ENCODE measurements at places on chromosomes 7 and 10.

GRCh38 chr7:112874909-112875308, 84.7 kb upstream of the TMEM168 start:
- no peak for DNase-seq

GRCh38 chr10:36017137-36017536, 375.0 kb upstream of the FZD8 start:
- no peak for DNase-seq

DNA sequence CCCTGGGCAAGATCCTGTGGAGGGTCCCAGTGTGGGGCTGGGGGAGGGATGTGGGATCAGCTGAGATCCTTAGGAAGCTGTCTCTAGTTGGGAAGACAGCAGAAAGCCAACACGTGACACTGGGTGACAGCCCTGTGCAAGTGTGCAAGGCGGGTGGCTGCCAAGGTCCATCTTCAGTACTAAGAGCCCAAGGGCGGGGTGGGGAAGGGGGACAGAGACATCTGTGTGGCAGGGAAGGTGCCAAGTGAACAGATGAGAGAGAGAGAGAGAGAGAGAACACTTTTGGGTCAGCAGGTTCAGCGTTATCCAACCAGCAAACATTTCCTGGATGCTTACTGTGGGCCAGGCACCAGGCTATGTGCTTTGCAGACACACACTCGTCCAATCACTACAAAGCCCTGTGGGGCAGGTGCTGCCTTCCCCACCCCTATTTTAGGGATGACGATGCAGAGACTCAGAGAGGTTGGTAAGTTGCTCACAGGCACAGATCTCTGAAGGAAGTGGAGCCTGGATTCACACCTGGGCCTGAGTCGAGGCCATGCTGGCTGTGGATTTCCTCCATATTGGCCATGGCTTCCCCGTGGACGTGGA, 135.7 kb downstream of the GRK5 start:
- no peak for DNase-seq

DNA sequence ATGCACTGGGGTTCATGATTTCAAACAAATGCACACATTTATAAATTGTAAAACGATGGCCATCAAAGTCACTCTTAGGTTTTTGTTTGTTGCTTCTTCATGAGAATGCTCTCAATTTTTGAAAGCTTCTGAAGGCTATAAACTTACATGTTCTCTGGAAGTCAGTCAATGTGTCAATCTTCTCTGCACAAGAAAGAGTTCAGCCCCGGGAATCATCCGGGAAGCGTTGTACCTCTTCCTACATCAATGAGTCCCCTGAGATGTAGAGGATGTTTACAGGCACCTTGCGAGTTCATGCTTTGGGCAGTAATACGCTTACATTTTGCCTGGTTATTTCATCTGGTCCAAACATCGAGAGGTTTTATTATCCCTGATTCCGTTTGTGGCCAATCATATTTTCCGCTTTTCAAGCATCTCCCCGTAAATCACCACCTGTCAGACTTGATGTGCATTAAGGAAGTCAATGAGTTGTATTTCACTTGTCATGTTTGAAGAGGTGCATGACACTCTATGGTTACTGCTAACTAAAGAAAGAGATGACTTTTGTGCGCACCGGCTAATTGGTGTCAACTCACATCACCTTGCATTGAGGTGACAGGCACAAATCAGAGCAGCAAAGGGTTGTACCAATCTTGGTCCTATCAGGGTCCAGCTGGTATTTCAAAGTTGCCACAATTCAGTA, 750.7 kb downstream of the SORCS3 start:
- DNase-seq: no peak

DNA sequence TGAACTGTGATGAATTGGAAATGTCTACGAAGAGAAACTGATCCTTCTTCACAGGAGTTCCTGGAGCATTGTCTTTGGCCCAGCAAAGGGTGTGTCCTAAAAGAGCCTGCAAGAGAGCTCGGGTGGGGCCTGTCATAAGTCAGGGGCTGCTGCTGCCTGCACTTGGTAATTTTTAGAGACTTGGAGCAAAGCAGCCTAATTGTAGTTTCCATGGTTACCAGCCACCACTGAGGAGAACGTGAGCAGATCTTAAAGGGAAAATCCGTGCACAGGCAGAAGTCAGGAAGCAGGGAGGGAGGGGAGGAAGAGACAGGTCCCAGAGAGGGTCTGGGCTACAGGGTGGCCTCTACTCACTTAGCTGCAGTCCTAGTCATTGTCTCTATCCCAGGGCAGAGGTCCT, 463.6 kb downstream of the PLXNA4 start:
- DNase-seq: no peak

GRCh38 chr10:102615361-102615760, 28.9 kb upstream of the TRIM8 start:
- DNase-seq: no peak

DNA sequence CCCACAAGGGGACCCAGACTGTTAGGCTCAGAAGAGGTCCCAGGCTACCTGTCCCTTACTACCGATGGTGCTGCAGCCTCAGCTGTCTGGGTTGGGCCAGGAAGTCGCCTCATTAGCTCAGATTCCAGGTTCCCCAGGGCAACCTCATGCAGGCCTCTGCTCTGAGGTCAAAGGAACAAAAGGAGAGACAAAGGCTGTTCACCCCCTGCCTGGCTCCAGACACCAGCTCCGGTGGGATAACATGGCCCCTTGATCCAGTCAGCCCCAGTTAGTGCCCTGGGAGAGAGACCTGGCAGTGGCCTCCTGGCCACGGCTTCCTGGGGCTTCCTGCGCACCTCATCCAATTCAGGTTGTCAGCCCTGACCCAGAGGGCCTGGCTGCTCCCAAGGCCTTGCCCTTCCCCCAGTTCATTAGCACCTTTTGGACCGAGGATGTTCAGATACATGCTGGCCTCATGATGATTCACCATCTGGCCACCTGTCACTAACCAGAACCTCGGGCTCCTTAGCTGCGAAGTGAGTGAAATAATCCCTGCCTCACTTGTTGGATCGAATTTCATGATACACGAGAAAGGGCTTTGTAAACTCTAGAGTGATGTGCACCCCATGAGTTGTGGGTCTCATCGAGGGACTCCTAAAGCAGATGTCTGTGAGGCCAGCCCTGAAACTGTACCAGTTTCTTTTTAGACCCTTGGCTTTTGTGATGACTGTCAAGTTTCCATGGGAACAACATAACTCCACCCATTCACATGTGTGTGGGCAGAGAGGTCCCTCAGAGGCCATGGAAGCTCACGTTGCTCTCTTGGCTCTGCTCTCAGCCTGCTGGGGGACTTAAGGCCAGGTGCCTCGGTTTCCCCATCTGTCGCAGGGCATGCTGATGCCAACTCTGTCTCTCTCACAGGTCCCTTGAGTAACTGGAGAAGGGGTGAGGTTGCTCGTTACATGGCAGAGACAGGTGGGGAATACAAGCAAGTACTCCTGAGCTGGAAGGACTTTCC, 79.5 kb upstream of the PCBD1 start:
- peak; percentile 46 for DNase-seq

DNA sequence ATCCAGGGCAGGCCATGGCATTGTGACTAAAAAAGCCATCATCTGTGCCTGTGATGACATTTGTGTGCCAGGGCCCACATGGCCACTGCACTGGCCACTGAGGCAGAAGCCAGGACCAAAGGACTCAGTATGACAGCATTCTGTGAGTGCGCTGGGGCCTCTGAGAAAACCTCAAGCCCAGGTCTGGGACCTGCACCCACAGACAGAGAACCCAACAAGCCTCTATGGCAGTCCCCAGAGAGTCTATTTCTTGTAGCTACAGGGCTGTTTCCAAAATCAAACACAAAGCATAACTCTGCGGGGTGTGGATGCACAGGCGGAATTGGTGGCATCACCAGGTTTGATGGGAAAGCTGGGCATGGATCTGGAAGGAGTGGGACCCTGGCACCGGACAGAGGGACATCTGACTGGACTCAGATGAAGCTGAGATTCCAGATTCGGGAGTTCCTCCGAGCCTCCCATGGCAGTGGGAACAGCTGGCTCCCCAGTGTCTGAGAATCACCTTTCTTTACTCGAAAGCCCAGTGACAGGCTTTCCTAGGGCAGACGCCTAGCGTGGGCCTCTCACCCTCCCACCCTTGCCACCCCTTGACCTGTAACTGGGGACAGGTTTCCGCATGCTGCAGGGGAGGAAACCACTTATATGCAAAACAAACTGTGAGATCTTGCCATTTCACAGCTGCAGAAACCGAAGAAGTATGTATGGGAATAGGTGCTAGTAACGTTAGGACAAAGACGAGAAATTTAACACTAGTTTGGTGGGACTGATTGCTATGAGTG, 70.6 kb upstream of the RHEB start:
- no peak for DNase-seq

GRCh38 chr10:75350791-75351190, 50.8 kb downstream of the ZNF503 start:
- no peak for DNase-seq

GRCh38 chr10:28878236-28878970, 201.1 kb downstream of the BAMBI start:
- DNase-seq: no peak

GRCh38 chr7:55066524-55066923, 47.7 kb downstream of the EGFR start:
- DNase-seq: no peak

DNA sequence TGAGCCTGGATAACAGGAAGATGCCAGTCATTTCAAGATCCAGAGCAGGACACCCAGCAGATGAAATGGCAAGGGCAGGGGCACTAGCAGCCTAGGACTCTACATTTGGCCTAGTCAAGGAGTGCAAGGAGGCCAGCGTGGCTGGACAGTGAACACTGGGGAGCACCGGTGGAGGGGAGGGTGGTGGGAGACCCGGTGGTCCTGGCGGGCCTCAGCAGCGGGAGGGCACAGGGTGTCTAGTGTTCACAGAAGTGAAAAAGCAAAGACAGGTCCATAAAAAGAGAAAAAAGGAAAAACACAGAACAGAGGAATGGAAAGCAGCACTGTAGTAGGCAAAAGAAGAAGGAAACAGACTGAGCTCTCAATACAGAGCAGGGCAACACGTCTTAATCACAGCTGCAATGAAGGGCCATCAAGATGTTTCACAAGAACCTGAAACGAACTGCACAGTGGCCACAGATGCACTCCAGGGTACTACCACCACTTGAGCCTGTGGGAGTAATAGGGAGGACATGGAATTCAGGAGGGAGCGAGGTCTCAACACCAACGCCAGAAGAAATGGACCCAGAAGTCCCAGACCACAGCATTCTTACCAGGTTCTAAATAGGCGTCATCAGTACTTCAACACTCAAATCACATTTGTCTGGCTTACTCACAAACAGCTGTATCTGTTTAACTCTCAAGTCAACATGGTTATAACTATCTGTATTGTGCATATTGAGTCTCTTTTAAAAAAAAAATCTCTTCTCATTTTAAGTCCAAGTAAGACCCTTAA, 573.7 kb downstream of the PARD3 start:
- no peak for DNase-seq

- DNase-seq: no peak
Measured at GRCh38 chr7:135710417-135711138, 17.4 kb downstream of the SLC13A4 start.

DNA sequence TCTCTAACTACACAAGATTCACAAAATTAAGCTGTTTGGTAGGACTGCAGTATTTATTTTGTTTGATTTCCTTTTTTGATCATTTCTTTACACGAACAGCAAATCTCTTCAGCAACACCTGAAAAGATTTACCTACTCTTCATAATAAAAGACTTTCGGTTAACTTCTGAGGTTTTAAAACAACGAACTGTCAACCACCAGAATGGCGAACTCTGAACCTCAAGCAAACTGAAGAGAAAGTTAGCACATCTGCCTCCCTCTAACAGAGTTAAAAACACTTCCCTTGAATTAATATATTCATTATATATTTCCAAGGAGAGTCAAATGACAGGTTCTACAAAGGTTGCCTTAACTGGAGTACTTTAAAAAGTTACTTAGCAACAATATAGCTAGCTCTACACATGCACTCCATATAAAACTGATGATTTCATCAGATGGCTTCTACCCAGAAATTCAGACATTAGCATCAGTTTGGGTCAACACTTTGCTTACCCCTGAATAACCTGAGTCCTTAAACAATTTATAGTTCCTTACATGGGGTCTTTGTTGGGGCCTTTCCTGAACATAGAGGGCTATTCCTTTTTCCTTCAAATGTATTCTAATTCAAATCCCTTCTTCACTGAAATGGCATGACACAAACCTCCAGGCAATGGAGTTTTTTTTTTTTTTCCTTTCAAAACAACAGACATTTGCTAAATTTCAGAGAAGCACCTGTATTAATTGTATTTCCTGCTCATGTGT, 118.3 kb downstream of the SEM1 start:
- no peak for DNase-seq

DNA sequence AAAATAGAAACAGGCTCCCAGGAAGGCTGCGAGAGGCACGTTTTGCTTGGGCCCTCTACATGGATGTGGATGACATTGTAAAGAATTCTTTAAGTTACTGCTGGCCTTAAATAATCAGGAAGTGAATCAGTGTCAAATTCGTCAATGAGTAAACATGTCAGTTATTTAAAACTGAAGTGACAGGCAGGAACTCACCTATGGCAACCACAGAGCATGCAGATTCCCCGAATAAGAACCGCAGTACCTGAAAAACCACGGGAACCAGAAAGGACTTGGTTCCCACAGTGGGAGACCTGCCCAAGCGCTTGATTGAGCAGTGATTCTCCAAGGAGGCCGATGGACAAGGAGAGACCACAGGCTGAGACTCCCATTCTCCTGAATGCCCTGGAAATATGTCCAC, 351.2 kb upstream of the AKR1E2 start:
- DNase-seq: no peak

GRCh38 chr7:104894314-104894713, 119.7 kb upstream of the KMT2E start:
- DNase-seq: no peak

DNA sequence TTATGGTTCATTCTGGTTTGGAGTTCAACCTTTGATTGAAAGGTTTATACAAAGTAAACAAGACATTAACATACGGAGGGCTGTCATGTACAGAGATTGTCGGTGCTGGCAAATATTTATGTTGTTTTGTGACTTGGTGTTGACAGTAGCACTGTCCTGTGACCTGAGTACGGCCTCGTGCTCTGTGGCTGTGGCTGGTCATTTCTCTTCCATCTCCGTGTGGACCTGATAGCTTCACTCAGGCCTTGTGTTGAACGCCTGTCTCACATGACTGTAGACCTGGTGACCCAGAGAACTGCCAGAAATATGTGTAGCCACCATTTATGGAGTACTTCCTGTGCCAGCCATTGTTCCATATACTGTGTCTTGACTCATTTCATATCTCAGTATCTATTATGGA, 311.6 kb downstream of the CCDC3 start:
- DNase-seq: no peak

DNA sequence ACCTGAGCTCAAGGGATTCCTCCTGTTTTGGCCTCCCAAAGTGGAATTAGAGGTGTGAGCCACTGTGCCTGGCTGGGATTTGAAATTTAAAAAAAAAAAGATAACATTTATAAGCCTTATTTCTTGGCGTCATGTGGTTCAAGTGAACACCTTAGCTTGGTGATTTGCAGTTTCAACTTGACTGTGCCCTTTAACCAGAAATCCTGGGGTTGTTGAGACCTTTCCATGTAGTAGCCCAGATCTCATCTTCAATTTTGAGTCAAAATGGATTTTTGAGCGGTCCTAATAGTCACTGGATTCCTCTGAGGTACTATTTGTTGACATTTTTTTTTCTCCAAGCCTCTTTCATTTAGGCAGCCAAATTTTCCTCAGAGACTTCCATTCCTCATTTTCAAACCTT, 29.5 kb upstream of the FBXW4 start:
- DNase-seq: no peak
